ENCODE measurements at places on chromosomes 3 and 15. TPM values are rescaled to one million over a fixed set of nuclear protein-coding genes. Genes with fewer than 3 reads are reported as not detected.

The SCAMP5 gene
- total RNA-seq: 23.5 TPM

The CELF6 gene
- total RNA-seq: 1.9 TPM

The TICRR gene
- total RNA-seq: 10.2 TPM

The CYP11A1 gene
- total RNA-seq: 5.2 TPM

The TMEM45A gene
- total RNA-seq: 25.7 TPM

The HHLA2 gene
- not detected for total RNA-seq

- DNase-seq: no peak
Measured at GRCh38 chr3:30586806-30587486, 19.5 kb upstream of the TGFBR2 start.

DNA sequence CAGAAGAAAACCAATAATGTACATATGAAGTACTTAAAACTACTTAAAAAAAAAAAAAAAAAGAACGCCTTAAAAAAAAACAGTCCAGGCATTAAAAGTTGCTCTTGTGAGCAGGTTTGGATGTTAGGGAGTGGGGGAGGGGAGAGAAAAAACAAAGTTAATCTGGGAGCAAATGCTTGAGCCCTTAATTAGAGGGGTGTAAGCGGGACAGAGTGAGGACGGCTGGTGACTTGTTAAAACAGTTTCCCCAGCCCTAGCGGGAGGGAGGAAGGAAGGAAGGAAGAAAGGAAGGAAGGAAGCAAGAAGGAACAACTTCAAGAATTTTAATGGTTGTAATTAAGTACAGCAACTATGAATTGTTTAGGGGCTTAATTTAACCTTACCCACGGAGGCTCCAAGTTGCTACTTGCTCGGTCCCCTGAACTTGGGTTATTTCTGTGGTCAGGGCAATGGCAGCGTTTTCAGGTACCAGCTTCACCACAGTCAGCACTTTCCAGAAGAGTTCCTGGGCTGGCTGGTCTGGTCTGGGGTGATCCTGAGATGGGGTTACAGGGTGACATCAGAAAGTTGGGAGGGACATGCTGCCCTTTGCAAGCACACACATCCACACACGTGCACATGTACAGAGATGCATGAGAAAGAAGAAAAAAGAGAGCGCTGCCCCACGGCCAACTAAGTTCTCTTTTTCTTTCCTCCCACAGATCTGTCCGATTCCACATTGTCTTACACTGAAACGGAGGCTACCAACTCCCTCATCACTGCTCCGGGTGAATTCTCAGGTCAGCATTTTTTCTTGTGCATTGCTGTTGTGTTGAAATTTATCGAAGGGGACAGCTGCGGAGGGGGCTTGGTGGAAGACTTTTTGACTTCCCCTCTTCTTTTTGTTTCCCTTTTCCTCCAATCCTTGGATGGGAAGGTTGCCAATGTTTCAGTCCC lies 14.0 kb downstream of the SMAD6 start:
- no peak for DNase-seq

DNA sequence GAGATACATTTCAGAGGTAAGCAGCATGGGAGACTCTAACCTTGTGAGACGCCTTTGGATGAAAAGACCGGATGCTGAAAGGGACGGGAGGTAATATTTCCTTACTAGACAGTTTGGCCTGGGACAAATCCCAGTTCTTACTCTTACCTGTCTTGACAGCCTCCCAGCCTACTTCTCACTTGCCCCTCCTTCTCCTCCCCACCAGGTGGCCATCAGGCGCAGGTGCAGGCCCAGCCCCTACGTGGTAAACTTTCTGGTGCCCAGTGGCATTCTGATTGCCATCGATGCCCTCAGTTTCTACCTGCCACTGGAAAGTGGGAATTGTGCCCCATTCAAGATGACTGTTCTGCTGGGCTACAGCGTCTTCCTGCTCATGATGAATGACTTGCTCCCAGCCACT lies 6.3 kb downstream of the HTR3D start:
- DNase-seq: no peak

DNA sequence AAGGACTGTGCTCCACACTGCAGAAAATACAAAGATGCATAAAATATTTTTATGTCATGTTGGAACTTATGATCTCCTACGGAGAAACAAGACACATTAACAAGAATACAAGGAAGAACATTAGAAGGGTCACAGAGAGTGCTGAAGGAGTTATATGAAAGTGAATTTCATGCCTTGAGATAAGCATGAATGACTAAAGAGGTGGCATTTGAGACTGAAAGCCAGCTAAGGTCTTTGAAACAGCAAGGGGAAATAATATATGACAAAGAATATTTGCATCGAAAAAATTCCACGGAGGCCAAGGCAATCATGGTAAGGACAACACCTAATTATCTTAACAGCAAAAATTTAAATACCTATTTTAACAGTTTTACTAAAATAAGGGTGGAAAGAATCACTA lies 12.5 kb downstream of the GSK3B start:
- DNase-seq: no peak
